COLO829 (cell line): ENCODE measurements at places on chromosomes 13 and 19.
A peak's percentile ranks its signal among the peaks of the same experiment; 100 is the strongest.

GRCh38 chr13:25872481-25873241 lies 179.2 kb downstream of the SHISA2 start:
- no peak for DNase-seq

GRCh38 chr13:90751026-90751425 lies 596.5 kb upstream of the MIR17HG start:
- no peak for DNase-seq

DNA sequence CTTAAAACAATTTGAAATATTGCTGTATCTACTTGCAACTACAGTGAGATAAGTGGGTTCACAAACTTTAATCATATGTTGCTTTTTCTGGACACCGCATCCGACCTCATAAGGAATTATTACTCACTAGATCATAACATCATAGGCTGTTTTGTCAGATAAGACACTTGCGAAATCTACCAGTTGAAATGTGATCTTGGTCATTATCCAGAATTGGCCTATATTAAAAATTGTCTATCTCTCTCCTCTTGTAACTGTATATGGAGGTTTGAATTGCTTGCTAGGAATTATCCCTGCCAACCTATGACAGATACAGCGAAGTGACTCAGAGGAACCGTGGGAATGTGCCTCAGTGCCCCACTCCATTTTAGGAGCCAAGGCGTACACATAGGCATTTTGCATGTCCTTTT lies 117.0 kb upstream of the POSTN start:
- DNase-seq, result no peak

- no peak for DNase-seq
These were observed 161.6 kb downstream of the FLT1 start for GRCh38 chr13:28333204-28333881.

DNA sequence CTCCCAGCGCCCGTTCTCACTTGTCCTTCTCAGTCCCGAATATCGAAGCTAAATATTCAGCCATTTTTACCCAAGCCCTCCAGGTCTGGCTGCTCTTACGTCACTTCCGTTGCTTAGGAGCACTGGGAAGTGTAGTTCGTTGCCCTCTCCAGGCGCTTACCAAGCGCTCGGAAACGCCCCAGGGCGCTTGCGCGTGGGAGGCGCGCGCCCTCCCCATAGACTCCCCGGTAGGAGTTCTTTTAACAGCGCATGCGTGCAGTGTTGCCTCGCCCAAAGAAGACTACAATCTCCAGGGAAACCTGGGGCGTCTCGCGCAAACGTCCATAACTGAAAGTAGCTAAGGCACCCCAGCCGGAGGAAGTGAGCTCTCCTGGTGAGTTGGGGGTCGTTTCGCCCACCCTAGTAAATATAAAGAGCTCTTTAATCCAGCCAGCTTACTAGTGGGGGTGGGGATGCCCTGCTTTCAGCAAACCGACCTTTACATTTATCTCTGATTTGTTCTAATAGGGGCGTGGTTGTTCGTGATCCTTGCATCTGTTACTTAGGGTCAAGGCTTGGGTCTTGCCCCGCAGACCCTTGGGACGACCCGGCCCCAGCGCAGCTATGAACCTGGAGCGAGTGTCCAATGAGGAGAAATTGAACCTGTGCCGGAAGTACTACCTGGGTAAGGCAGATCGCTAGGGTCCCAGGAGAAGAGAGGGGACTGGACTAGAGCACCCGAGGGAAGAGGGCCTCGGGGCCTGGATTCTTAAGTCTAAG lies at the start of the genes PSENEN and U2AF1L4:
Gene PSENEN, plus strand, starts transcription at position 324 of the 759 bp plus-strand sequence. Its CDS starts 280 bp downstream, at position 604.
Gene U2AF1L4, minus strand, starts transcription at position 91 of the 759 bp plus-strand sequence. Its CDS starts 27 bp downstream, at position 64.
- peak; percentile 99 for DNase-seq
